ENCODE measurements at places on chromosomes 7 and 10.

GRCh38 chr10:118151461-118151860, 104.7 kb upstream of the RAB11FIP2 start:
- no peak for DNase-seq

- DNase-seq, result no peak
These were observed 493.4 kb upstream of the ZMIZ1 start for GRCh38 chr10:78575400-78575799.

GRCh38 chr7:82247814-82248433, 195.7 kb downstream of the CACNA2D1 start:
- DNase-seq, result no peak

GRCh38 chr10:71206911-71207310, 5.5 kb upstream of the UNC5B start:
- DNase-seq, result no peak

- DNase-seq, result no peak
These were observed 70.2 kb downstream of the AHCYL2 start for GRCh38 chr7:129295015-129295423.

DNA sequence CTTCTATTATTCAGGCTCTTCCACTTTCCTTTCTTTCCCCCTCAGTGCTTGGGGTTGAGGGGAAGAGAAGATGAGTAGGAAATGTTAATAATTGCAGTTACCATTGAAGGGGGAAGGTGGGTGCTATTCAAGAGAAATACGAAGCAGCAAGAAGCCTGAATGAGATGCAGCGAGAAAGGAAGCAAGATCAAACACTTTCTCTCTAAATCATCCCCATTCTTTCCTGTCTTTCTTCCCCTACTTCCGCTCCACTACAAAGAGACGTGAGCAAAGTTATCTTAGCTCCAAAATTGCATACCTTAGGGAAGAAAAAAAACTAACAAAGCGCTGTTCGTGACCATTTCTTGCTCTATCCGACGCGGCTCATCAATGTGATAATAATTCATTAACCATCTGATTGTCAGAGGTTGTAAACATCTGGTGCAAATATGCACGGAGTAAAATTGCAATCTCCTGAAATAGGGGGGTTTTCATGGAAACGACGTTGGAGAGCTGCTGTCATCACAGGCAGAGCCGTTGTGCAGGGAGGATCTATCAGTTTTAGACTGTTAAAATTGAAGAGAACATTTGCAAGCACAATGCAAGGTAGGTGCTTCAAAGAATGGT, 15.2 kb upstream of the PARD3 start:
- DNase-seq, result no peak

DNA sequence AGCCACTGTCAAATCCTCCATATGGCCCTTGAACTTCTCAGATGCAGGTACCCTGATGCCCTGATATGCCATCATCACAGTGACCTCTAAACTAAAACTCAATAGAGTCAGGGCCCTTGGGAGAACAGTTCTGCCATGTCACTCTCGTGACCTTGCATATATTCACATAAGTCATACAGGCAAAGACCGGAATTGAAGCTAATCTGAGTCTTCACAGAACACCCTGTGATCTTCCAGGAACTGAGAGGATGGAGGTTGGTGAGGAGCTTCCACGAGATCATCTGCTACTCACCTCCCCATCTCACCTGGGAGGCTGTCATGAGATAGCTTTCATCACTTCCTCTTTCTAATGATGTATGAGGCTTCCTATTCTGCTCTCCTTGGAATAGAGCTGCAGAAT, 228.7 kb upstream of the CCDC6 start:
- DNase-seq, result no peak

DNA sequence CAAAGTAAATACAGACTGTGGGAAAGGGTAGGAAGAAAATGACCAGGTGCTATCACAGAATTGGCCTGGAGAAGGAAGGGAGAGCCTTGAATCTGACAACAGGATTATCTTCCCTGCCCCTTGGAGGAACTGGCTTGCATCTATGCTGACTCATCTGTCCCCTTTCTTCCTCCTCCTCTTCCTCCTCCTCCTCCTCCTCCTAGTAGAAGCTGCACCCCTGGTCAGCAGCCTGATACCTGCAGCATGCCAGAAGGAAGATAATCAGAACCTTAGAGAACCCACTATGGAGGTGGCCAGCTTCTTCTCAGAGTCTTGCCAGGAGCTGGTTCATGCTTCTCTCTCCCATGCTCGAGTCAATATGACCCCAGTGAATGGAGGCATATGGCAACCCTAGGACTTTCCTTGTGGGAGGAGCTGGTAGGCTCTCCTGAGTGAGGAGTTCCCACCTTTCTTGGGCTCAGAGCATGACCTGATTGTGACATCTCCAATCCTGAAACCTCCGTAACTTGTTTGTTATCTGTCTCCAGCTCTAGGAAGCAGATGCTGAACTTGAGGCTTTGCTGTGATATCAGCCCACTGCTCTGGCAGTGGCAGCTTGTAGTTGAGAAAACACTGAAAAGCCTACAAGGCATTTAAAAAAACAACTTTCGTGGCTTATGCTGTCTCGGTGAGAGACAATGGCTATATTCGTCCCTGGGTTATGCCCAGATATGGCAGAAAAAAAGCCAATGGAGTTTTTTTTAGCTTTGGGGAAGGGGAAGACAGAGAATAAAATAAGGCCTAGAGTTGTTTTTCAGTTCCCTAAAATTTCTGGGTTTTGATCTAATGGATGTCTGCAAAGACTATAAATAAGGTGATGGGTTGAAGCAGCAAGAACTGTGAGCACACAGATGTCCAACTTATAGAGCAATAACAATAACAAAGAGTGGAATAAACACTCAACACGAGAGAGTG, 60.6 kb downstream of the CDHR3 start:
- no peak for DNase-seq

- no peak for DNase-seq
These were observed 9.7 kb downstream of the COL28A1 start for GRCh38 chr7:7526006-7526405.

DNA sequence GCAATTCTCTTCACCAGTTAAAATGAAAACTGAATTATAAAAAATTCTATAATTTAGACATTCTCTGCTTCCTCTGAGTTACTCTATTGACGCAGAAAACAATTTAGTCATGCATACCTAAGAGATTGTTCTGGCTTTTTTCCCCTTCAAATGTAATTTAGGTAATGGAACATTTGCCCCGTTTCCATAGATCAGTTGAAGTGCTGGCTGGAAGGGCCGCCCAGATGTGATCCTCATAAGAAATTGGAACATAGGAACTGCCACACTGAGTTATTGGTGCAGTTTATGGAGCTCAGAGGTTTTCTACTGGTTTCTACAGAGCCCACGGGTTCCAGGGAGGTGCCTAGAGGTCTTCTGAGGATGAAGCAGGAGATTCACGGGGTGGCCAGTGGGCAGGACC, 581.7 kb downstream of the SDK1 start:
- no peak for DNase-seq

- DNase-seq, result no peak
These were observed at the start of gene LZTS2 for GRCh38 chr10:100999742-101000126. TSS of gene LZTS2 (plus strand) at chr10:100999808. CDS start at chr10:101002539, 2,731 bp downstream.

GRCh38 chr10:16910793-16911164, 93.6 kb upstream of the RSU1 start:
- DNase-seq, result no peak

DNA sequence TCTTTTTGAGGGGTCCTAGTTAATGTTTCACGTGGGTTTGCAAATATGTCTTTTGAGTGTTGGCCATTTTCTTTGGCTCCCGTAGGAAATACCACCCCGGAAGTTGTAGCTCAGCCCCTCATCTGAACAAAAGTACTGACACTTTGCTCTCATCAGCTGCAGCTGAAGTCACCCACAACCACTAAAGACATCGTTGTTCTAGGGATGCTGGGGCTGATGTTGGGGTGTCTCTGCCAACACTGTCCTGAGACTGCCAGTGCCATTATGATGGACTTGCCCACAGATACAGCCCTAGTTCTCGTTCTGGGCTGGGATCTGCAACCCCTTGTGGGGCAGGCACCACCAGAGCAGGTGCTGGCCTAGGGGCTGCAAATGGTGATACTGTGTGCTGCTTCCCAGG, 82.6 kb upstream of the ARHGAP21 start:
- no peak for DNase-seq
